ENCODE measurements at places on chromosomes 5 and 9.

DNA sequence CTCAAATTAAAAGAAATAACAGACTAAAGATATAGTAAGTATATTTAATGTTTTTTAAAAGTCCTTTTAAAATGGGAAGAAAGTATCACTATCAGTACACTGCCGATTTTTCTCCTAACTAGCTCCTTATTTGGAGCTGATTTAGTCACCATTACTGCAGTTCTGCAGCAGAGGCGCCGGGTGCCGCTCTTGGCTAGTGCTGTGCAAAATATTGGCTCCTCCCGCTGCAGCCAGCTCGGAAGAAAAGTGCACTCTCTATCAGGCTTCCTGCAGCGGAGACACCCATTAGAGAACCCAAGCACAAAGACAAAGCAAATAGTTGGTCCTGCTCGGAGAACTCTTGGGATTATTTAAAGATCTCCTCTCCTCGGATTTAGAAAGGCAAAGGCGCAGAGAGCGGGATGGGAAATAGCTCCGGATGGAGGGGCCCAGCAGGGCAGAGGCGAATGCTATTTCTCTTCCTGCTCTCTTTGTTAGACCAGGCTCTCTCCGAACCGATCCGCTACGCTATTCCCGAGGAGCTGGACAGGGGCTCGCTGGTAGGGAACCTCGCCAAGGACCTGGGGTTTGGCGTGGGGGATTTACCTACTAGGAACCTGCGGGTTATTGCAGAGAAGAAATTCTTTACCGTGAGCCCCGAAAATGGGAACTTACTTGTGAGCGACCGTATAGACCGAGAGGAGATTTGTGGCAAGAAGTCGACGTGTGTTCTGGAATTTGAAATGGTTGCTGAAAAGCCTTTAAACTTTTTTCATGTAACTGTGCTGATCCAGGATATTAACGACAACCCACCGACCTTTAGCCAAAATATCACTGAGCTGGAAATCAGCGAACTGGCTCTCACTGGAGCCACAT lies at the start of gene PCDHGB3:
PCDHGB3 (plus strand) TSS at position 249 of the 855 bp plus-strand sequence; CDS start at position 402, 153 bp downstream.
- DNase-seq = peak; percentile 69

- DNase-seq = no peak
These were observed 134.0 kb downstream of the KCTD16 start for GRCh38 chr5:144304688-144305087.

DNA sequence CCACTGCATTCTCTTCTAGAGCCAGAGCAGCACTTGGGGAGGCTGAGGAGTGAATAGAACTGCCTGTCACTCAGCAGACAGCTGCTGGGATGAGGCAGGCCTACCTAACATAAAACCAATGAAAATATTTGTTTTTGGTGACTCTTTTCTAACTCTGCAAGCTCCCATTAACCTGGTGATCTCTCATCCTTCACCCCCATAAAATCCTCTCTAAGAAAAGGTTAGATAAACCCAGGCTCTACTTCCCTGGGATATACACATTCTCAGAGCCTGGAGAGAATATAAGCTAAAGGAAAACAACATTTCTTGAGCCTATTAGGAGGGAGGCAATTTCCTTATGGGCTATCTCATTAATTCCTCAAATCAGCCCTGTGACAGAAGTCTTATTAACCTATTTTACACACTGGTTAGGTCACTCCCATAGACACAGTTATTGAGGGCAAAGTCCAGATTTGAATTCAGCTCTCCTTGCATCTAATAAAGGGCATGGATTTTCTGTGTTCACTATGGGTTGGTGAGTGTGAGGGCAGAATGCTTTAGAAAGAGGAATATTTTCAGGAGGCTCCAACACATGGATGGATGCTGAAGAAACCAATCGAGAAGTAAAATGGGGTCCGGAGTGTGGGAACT lies 492.9 kb downstream of the CCDC171 start:
- no peak for DNase-seq

DNA sequence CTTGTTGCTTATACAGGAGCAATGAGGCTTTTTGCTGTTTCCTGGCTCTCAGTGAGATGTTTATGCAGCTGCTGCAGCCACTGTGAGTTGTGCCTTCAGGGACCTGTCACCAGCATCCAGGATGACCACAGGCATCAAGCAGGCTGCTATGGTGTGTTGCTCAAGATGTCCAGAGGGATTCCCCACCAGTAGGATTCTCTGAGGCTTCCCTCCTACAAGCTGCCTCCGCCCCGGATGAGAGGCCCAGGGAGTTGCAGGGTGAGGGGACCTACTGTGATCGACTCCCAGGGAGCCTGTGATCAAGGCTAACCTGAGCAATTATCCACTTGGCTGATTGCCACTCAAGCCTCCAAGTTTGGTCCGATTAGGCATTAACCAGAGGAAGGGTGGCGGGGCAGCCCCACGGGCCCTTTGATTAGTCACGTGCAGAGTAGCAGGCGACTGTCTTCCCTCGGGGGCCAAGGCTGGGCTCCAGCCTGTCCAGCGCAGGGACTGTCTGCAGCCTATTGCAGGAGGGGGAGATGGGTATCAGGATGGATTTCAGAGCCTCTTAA lies 1.8 kb upstream of the FAT2 start:
- no peak for DNase-seq

DNA sequence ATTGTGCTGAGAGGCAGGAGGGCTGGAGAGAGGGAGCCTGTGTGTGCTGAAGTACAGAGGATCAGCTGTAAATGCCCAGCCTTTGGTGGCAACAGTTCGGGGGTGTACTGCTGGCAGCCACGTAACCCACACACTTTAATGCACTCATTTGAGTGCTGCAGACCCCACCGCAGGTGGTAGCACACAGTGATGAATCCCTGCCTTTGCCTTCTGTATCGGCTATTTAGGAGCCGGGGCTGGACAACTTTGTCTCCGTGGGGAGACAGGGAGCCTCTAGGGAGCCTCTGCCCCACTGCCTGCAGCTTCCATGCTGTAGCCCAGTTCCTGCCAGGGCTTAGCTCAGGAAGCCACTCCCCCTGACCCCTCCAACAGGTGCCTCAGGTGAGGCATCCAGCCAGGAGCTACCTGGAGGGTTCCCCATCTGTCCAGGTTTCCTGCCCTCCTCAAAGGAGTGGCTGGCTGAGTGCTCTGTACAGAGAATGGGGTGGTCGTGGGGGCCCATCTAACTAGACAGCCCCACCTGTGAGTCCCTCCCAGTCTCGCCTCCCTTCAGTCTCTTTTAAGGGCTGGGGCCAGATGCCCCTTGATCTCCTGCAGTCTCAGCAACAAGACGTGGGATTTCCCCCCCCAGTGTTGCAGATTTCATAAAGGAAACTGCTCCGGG lies 44.5 kb downstream of the SECISBP2 start:
- DNase-seq = no peak

Data from hematopoietic multipotent progenitor cell (in vitro differentiated cells).